ENCODE measurements at places on chromosomes 13 and 19.

DNA sequence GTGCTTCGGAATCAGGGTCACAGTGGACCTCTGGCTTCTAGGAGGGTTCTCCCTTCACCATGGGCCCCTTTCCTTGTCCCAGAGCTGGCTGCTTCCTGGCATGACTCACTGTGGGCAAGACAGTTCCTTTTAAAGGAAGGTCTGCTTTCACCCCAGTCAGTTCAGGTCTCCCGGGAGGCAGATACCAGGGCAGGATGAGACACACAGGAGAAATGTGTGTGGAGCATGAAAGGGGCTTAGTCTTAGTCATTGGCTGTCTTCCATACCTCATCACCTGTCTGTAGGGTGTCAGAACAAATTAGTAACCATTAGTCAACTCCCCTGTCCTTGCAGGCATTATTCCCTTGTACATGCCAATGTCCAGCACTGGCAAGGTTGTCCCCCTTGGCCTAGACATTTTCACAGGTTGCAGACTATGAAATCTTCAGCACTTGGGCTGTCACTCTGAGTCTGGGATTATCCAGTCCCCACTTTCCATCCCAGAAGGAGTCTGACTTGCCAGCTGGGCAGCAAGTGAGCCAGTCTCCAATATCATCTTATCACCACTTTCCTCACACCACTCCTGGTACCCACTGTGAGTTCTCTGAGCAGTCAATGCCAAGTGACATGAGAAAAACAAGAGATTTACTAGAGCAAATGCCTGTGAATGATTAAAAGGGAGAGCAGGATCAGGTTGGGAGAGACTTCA, 76.8 kb upstream of the MEDAG start:
- DNase-seq, result no peak

GRCh38 chr13:40586886-40587565, 79.4 kb downstream of the FOXO1 start:
- DNase-seq, result no peak

DNA sequence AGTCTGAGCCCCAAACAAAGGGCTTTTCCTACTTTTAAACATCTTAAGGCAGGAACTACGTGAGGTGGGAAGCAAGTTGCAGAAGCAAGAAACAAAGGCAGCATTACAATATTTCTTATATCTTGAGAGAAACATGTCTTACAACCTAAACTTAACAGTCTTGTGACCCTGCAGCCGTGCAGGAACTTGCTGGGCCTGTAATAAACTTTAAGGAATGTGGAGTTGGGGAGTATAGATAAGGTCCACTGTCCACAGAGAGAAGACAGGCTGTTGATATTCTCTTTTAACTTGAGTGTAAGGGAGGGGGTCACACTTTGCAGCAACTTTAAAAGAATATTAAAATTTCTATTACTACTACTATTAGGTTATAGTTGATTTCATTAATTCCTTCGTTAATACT, 214.6 kb upstream of the HTR2A start:
- DNase-seq, result no peak

DNA sequence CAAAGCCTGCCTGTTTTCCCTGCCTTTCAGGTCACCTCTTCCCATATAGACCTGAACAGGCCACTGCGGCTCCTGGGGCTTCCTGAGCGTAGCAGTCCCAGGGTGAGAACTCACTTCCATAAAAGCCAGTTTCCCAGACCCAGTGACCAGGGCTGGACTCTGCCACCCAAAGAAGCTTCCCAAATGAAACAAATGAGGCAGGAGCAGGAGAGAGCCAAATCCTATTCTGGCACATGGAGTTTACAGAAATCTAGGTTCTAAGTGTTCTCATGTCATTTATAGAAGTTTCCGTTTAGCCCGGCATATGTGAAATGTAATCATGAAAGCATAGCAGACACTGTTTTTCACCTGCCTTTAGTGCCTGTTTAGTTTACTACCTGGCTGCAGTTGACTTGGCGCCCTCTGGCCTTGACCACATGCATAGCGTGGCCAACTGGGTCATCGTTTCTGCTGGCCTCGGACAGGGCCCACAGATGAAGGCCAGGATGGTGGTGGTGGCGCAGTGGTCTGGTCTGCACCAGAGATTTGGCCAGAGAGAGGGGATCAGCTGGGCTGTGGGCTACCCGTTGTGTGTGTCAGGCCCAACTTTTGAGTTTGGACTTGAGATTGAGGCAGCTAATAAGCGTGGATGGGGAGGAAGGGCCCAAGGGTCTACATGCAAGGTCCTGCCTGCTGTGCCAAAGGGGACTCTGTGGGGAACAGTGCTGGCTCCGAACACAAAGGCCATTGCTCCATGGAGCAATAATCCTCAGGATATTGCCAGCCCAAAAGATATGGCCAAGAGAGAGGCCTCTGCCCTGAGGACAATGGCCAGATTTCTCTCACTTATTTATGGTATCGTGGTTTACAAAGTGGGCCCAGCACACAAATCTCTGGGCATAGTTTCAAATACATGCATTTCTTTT, 43.3 kb downstream of the NFIX start:
- no peak for DNase-seq

GRCh38 chr13:50893211-50893852, 16.3 kb upstream of the RNASEH2B start:
- no peak for DNase-seq

DNA sequence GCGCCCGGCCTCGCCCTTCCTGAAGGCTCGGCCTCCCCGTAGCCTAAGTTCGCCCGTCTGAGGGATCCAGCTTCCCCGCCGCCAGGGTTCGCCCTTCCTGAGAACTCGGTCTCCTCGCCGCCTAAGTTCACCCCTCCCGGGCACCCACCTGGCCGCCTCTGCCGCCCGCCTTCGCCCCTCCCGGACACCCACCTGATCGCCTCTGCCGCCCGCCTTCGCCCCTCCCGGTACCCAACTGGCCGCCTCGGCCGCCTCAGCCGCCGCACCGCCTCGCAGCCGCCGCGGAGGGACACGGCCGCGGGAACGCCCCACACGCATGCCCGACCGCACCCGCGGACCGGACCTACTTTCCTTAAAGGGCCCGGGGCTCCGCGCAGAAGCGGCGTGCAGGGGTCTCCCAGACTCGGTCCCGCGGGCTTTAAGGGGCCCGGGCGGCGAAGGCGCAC, at the start of gene MOB3A:
Gene MOB3A, minus strand, starts transcription at position 293 of the 446 bp plus-strand sequence. CDS start 17,766 bp downstream, outside the sequence.
- DNase-seq, result peak; percentile 62

DNA sequence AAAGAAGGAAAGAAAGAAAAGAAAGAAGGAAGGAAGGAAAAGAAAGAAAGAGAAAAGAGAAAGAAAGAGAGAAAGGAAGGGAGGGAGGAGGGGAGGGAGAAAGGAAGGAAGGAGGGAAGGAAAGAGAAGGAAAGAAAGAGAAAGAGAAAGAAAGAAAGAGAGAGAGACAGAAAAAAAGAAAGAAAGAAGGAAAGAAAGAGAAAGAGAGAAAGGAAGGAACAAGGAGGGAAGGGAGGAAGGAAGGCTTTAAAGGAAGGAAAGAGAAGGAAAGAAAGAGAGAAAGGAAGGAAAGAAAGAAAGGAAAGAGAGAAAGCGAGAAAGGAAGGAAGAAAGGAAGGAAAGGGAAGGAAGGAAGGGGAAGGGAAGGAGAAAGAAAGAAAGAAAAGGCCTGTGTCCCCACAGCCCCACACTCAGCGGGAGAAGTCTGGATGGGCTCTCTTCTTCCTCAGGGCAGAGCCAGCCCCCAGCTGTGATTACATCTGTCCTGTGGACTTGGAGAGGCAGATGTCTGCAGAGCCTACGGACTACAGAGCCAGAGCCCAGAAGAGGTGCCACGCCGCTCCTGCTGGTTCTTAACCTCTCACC, 9.6 kb downstream of the PTPRH start:
- DNase-seq, result no peak

DNA sequence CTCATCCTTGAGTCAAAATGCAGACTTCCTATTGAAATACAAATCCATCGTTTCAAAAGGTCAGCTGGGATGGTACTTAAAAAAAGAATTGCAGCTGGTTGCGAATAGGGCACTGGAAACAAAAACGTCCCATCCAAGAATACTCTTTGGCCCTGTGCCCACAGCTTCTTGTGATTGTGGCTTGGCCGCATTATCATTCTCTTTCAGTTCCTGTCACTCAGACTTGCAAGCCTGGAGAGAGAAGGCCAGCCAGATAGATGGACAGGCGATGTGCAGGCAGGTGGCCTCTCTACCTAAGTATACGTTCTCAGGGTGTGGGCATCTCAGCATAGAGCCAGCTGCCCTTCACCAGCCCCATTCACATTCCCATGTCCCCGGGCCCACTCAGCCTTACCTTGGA, 208.5 kb upstream of the ZNF536 start:
- no peak for DNase-seq

- no peak for DNase-seq
Measured at GRCh38 chr13:50069261-50069660, 54.0 kb downstream of the KCNRG start.

- no peak for DNase-seq
Measured at GRCh38 chr19:7772752-7773291, 9.8 kb downstream of the CLEC4M start.

DNA sequence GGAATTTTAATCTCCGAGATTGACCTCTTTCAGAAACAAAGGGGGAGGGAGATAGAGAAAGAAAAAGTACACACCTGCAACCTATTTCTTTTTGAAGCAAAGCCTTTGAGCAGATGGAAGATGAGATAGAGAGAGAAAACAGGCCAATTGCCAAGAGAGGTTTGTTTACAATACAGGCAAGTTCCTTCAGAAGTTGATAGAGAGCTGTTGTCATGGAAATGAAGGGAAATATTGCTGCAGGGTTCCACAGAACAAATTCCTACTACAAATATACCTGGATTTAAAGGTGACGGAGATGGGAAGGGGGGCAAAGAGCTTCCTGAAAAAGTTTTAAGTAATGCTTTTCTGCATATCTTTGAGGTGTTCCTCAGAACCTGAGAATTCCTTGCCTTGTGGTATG, 388.4 kb downstream of the NDFIP2 start:
- DNase-seq, result no peak

GRCh38 chr13:114024603-114025404, 50.9 kb upstream of the C13orf46 start:
- no peak for DNase-seq

DNA sequence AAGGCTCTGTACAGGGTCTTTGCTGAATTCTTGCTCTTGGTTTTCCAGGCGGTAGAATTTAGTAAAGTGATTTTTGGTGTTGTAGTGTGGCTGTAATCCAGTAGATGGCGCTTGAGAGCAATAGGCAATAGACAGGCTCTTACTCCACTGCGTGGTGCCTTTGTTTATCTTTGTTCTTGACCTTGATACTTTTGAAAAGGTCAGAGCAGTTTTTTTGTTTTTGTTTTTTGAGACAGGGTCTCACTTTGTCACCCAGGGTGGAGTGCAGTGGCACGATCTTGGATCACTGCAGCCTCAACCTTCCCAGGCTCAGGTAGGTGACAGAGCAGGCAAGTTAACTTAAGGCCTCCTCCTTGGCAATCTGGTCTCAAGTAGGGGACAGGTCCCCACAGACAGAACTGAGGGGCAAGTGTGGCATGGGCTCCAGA, 12.2 kb upstream of the LILRA5 start:
- DNase-seq, result peak; percentile 23

DNA sequence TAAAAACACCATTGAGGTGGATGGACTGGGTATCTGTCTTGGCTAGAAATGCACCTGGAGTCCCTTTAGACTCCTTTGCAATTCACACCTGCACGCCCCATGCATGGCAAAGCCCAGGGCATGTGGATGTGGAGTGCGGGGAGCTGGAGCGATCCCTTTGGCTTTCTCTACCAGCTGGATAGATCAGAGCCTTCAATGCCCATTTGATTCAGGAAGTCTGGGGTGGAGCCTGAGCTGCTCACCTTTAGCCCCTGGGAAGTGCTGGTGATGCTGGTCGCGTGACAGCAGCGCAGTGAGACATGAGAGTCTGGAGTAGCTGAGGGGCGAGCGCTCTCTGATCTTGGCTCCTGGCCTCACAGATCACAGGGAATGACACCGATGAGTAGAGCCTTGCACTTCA, 4.8 kb upstream of the ZNF536 start:
- no peak for DNase-seq

GRCh38 chr19:872266-872951, 12.9 kb downstream of the CFD start:
- peak; percentile 67 for DNase-seq

DNA sequence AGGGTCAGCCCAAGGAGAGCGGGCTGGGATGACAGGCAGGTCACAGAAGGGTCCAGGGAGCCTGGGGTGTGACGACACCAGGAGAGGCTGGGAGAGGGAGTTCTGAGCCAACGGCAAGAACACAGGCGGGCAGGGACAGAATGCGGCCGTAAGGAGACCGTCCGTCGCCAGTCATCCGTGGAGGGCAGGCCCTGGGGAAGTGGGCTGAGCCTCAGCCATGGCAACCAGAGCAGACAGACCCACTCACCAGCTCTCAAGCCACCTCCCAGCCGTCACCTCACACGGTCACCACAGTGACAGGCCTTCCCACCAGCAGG, 3.7 kb upstream of the TMEM86B start:
- DNase-seq, result no peak

- DNase-seq, result no peak
Measured at GRCh38 chr13:75325711-75326110, 156.3 kb downstream of the TBC1D4 start.

- no peak for DNase-seq
Measured at GRCh38 chr13:84399320-84400085, 517.2 kb upstream of the SLITRK1 start.

- DNase-seq, result no peak
Measured at GRCh38 chr19:2014131-2014571, 1.4 kb downstream of the BTBD2 start.

DNA sequence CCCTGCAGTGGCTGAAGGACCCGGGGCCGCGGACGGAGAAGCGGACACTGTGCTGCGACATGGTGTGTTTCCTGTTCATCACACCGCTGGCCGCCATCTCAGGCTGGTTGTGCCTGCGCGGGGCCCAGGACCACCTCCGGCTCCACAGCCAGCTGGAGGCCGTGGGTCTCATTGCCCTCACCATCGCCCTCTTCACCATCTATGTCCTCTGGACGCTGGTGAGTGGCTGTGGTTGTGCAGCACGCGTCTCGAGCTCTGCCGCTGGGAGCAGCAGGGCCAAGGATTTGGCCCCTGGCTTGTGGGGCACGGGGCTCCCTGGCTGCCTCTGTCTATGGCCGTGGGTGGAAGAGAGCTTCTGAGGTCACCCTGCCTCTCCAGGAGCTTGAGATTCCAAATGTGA, 14.1 kb upstream of the HNRNPM start:
- DNase-seq, result no peak

DNA sequence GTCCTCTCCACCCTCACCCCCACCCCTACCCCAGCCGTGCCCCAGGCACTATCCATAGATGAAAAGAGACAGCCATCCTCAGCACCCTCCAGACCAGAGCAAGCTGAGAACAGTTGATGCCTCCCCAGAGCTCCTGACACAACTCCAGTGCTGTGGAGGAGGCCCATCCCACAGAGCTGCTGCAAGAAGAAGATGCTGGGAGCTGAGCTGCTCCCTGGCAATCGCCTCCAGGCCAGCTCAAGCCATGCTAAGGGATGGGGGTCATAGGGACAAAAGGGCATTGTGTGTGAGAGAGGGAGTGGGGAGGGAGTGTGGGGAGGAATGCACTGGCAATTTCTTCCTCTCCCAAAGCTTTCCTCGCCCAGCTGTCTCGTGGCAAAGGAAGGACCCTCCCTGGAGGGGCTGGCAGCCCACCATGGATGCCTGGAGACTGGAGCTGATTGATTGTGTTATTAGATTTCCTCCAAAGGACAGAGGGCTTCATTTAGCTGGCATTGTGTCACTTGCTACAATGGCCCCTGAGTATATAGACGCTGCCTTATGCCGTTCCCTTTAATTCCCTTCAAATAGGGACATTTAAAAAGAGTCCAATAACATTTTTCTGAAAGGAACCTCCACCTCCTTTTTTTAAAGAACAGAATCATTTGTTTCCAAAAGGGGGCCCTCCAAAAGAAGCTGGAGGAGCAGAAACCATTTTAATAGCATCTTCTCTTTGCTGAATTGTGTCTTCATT, 476.4 kb downstream of the FOXO1 start:
- no peak for DNase-seq

Data from activated CD8-positive, alpha-beta memory T cell treated with anti-CD3 and anti-CD28 coated beads for 1 hour (primary cell).